ENCODE measurements at places on chromosomes 12 and 14.

GRCh38 chr12:78916845-78917480 is 52.4 kb downstream of the SYT1 start:
- DNase-seq: no peak

GRCh38 chr12:95553197-95553943 is 2.1 kb upstream of the USP44 start:
- no peak for DNase-seq

- DNase-seq: no peak
Measured at GRCh38 chr12:69084816-69085378, 151.9 kb upstream of the CPM start.

DNA sequence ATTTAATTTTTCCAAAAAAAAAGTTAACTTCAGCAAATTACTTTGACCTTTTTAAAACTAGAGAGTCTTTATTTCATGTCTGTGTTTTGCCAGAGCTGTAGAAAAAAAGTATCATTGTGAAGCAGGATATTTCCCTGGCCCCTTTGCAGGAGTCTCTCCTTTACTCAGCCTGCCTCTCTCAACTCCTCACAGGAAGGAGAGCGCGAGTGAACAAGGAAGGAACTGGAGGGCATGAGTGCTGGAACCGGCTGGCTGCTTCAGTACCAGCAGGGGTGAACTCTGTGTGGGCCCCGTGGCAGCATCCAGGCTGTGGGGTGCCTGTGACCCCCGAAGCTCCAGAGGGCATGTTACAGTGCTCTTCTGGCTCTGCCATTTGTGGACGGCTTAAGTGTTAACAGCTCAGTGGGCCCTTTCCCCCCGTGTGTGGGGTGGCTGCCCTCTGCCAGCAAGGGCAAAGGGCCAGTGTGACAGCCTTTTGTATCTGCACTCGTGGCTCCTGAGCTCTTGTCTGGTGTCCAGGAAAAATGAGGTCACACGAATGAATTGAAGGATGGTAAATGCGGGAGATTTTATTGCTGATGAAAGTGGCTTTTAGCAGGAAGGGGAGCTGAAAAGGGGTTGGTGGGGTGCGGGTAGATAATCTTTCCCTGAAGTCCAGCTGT is 76.6 kb upstream of the KCNH3 start:
- DNase-seq: no peak

Data from muscle of back (tissue), 13 donors.